K562 (cell line): ENCODE measurements at places on chromosomes 5 and 9. TPM values are rescaled to one million over a fixed set of nuclear protein-coding genes. Genes with fewer than 3 reads are reported as not detected.

DNA sequence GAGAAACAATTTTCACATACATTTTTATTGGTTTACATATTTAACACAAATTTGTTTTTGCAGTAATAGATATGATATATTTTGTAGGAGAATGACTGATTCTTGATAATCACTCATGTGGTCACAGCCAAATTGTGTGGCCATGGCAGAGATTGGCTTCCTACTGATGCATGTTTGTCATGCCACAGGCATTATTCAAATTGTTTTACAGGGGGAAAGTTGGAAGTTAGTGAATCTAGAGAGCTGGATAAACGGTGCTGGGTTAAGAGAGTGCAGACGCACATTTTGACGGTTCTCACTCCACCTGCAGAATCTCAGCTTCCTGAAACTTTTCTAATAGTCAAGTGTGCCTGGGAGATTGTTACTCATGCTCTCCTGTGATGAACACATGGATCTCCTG is 91.1 kb upstream of the FBN2 start:
- H3K4me1 ChIP-seq = no peaks in the 10 kb centered on the region
- H3K27me3 ChIP-seq = no peaks in the 10 kb centered on the region
- no peak for DNase-seq
- H3K27ac ChIP-seq = no peak overlapping the region

Gene SPINK7
- not detected in 2 replicates for total RNA-seq

- H3K4me3 ChIP-seq = no peak overlapping the region
- H3K27ac ChIP-seq = no peak overlapping the region
- H3K27me3 ChIP-seq = no peaks in the 10 kb centered on the region
- no peaks in the 10 kb centered on the region for H3K36me3 ChIP-seq
- DNase-seq = no peak
- no peaks in the 10 kb centered on the region for H3K4me1 ChIP-seq
Measured at GRCh38 chr9:111098093-111098492, 59.8 kb upstream of the LPAR1 start.

- no peaks in the 10 kb centered on the region for H3K27me3 ChIP-seq
- no peak overlapping the region for H3K27ac ChIP-seq
- H3K36me3 ChIP-seq = no peaks in the 10 kb centered on the region
Measured at GRCh38 chr5:58524571-58524970, 33.3 kb downstream of the GAPT start.

DNA sequence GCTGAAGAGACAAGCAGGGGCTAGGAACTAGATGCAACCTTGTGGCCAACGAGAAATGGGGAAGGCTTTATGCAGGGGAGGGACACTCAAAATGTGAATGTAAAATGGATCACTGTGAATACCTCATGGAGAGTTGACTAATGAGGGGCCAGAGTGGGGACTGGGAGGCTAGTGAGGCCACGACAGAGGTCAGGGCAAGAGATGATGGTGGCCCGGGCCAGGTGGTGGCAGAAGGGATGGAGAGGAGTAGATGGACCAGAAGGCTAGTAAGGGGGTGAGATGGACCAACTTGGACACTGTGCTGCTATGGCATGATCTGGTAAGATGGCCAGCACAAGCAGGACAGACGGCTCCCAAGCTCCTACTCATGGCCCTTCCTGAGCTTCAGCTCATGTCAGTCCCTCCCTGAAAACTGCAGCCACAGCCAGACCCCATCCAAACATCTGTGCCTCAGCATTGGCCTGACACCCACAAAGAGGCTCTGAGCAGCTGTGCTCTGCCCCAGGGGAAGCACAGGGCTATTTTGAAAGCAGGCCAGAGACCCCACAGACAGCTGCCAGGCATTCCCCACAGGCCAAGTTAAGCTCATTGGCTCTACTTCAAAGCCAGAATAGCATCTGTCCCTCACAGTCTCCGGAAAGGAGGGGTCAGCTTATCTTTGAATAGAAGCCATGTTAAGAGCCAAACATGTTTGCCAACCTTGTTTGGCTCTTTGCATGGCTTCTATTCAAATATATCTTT is 22.1 kb downstream of the P4HA2 start:
- no peaks in the 10 kb centered on the region for H3K27me3 ChIP-seq
- H3K36me3 ChIP-seq = peaks cover 20% of the 10 kb centered on the region; the same call in 2 of the 3 replicates
- no peak overlapping the region for H3K4me3 ChIP-seq
- DNase-seq = no peak
- no peak overlapping the region for H3K27ac ChIP-seq
- H3K4me1 ChIP-seq = no peaks in the 10 kb centered on the region

Gene PROB1
- total RNA-seq = 1.6 and 1.8 TPM in 2 replicates

DNA sequence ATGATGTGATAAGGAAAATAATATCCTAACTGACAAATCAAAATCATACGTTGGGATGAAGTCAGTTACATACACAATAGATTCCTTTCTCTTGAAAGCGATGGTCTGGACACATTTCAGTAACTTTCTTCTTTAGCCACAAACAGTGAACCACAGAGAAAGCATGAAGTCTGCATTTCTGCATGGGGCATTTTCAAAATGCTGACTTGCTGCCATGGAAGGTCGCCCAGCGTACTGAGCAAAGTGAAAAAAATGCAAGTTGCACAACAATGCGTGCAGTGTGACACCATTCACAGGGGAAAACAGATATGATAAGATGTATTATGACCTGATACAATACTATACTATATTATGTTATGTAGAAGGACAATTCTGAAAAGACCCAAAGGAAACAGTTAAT is 146.3 kb downstream of the SNX18 start:
- peaks cover 11% of the 10 kb centered on the region; the same call in 2 of the 3 replicates for H3K27me3 ChIP-seq
- no peaks in the 10 kb centered on the region for H3K4me1 ChIP-seq
- H3K27ac ChIP-seq = no peak overlapping the region
- no peak for DNase-seq
- H3K36me3 ChIP-seq = no peaks in the 10 kb centered on the region

DNA sequence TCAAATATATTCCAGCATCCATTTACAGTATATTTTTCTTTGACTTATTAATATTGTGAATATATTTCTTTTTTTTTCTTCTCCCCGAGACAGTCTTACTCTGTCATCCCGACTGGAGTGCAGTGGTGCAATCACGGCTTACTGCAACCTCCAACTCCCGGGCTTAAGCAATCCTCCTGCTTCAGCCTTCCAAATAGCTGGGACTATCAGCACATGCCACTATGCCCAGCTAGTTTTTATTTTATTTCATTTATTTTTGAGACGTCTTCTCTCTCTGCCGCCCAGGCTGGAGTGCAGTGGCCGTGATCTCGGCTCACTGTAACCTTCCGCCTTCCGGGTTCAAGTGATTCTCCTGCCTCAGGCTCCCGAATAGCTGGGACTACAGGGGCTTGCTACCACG is 7.4 kb upstream of the GLIPR2 start:
- no peak overlapping the region for H3K4me3 ChIP-seq
- H3K36me3 ChIP-seq = no peaks in the 10 kb centered on the region

- no peaks in the 10 kb centered on the region for H3K4me1 ChIP-seq
- no peak overlapping the region for H3K4me3 ChIP-seq
- no peak overlapping the region for H3K27ac ChIP-seq
- H3K27me3 ChIP-seq = no peaks in the 10 kb centered on the region
Measured at GRCh38 chr5:125384071-125384470, 637.6 kb upstream of the ZNF608 start.

Gene SLC2A6
- 0.16 and 0.38 TPM in 2 replicates for total RNA-seq

Gene PSAT1
- total RNA-seq = 87.4 and 98.3 TPM in 2 replicates

- no peak overlapping the region for H3K4me3 ChIP-seq
- H3K36me3 ChIP-seq = no peaks in the 10 kb centered on the region
- no peak overlapping the region for H3K27ac ChIP-seq
- H3K4me1 ChIP-seq = no peaks in the 10 kb centered on the region
- no peak for DNase-seq
- H3K27me3 ChIP-seq = 0 out of 3 replicates have a peak, but pooled peaks cover 4% of the 10 kb centered on the region
Measured at GRCh38 chr5:68679041-68679440, 414.8 kb upstream of the SLC30A5 start.

DNA sequence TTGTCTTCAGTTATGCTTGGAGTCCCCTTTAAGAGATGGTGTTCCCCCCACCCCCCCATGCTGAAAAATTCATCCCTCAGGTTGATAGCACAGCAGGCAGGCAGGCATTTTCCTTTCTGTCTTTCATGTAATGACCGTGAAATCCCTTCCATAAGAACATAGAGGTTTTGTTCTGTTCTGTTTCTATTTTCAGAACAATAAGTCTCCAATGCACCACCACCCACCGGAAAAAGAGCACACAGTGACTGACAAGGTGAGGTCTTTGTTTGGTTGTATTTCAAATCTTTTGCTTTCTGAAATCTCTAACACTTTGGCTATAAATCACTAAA is 52.4 kb downstream of the DMRT2 start:
- no peaks in the 10 kb centered on the region for H3K27me3 ChIP-seq
- H3K4me1 ChIP-seq = no peaks in the 10 kb centered on the region
- no peaks in the 10 kb centered on the region for H3K36me3 ChIP-seq
- DNase-seq = no peak

DNA sequence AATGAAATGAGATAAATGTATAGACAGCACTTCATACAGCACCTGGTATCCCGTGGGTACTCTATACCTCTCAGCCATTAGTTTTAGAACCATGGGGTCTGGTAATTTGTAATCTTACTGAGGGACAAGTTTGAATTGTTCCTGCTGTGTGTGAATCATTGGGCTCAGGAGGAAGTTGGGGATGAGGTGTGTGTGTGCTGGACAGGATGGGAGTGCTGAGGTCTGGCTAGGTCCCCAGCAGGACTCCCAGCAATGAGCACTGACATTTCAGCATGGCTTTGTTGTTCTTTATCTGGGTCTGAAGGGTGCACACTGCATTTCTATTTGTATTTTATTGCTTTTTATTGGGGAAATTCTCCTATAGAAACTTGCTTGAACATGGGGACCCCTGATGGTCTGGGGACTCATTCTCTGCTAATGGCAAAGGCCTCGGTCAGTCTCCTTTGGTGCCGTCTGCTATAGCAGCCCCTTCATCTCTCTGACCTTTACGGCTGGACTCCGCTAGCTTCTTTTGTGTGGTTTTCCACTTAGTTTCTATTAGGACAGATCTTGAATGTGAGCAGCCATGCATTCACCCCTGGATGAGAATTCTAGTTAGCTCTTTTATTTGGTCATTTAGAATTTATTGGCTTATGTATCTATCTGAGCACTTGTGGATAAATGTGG is 98.1 kb downstream of the SREK1 start:
- no peaks in the 10 kb centered on the region for H3K4me1 ChIP-seq
- peaks cover 21% of the 10 kb centered on the region for H3K27me3 ChIP-seq
- H3K4me3 ChIP-seq = no peak overlapping the region
- H3K27ac ChIP-seq = no peak overlapping the region
- no peaks in the 10 kb centered on the region for H3K36me3 ChIP-seq
- no peak for DNase-seq

- H3K4me1 ChIP-seq = no peaks in the 10 kb centered on the region
- no peak overlapping the region for H3K4me3 ChIP-seq
Measured at GRCh38 chr5:136046246-136046645, 17.5 kb downstream of the TGFBI start.

Gene MORN5
- not detected in 2 replicates for total RNA-seq

DNA sequence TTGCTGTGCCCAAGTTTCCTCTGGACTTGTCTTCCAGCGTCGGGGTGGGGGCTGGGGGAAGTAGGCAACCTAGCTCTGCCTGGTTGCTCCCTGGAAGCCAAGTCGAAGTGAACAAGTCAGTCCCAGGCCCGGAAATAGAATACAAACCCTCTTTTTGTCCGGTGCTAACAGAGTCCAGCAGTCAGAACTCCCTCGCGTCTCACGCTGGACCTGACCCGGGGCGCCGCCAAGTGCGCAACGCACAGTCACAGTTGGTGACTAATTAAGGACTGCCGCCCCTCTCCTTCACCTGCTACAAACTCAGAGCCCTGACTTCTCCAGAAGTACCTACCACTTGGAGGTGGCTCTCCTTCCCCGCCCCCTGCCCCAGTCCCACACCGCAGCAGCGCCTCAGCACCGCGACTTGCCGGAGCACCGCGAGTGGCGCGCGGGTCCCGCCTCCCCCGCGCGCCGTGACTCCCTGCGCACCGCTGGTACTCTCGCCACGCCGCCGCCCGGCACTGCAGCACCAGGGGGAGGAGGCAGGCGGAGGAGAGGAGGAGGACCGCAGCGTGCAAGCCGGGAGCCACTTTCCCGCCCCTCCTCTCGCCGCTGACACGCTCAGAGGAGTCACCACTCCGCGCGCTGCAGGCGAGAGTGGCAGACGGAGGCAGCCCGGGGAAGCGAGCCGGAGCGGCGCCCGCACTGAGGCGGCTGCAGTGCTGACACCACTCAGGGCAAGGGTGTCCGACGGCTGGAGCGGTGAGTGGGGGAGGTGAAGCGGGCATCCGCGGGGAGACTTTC is at the start of gene SV2C:
SV2C (plus strand) TSS at position 612 of the 783 bp plus-strand sequence. CDS start 48,368 bp downstream, outside the sequence.
- no peak within 1 kb of the TSS for H3K4me3 ChIP-seq

GRCh38 chr9:12882430-12882829 is 107.6 kb downstream of the LURAP1L start:
- H3K4me1 ChIP-seq = no peaks in the 10 kb centered on the region
- no peaks in the 10 kb centered on the region for H3K27me3 ChIP-seq
- no peak for DNase-seq
- H3K36me3 ChIP-seq = no peaks in the 10 kb centered on the region

Gene SOWAHA
- not detected in 2 replicates for total RNA-seq

- no peaks in the 10 kb centered on the region for H3K36me3 ChIP-seq
- H3K4me3 ChIP-seq = no peak overlapping the region
- H3K27ac ChIP-seq = no peak overlapping the region
- peaks cover 43% of the 10 kb centered on the region for H3K27me3 ChIP-seq
Measured at GRCh38 chr5:174609116-174609515, 115.3 kb upstream of the MSX2 start.

DNA sequence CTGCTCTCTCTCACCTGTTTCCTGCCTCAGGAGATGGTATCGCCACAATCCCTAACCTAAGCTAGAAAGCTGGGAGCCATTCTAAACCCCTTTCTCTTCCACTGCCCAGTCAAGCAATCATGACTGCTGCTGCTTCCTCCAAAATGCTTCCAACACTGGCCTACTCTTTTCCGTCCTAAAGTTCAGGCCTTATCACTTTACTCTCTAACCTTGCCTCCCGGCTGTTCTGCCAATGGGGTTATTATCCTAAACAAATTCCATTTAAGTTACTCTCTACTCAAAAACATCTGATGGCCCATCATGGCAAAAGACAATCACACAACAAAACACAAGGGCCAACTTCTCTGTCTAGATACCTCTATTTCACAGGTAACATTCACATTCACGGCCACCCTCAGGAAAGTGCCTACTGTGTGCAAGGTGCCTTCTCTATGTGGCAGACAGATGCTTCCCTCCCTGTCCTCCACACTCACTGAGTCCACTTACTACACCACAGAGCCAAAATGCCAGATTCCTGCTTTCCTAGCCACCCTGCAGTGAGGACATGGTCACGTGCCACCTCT is 168.0 kb downstream of the CDK5RAP2 start:
- H3K27me3 ChIP-seq = no peaks in the 10 kb centered on the region
- no peak overlapping the region for H3K27ac ChIP-seq
- peaks cover 84% of the 10 kb centered on the region for H3K36me3 ChIP-seq

GRCh38 chr5:31855134-31856040 is 216.5 kb downstream of the PDZD2 start:
- no peak for DNase-seq
- H3K4me3 ChIP-seq = no peak overlapping the region
- H3K27me3 ChIP-seq = peaks cover 24% of the 10 kb centered on the region; the same call in 2 of the 3 replicates

Gene CARD9
- total RNA-seq = 35.6 and 42.7 TPM in 2 replicates

GRCh38 chr5:3047212-3047774 is 295.8 kb upstream of the IRX2 start:
- H3K36me3 ChIP-seq = no peaks in the 10 kb centered on the region
- H3K27ac ChIP-seq = no peak overlapping the region
- H3K27me3 ChIP-seq = no peaks in the 10 kb centered on the region; the same call in 2 of the 3 replicates
- no peak overlapping the region for H3K4me3 ChIP-seq
- no peaks in the 10 kb centered on the region for H3K4me1 ChIP-seq
